ENCODE measurements at places on chromosomes 12 and 14.

- no peak overlapping the region for H3K27ac ChIP-seq
- no peak for DNase-seq
- H3K27me3 ChIP-seq, result peaks cover 4% of the 10 kb centered on the region
- peak overlapping the region; percentile 43 for H3K4me3 ChIP-seq
Measured at GRCh38 chr14:60515511-60516289, 6.8 kb downstream of the SIX6 start.

DNA sequence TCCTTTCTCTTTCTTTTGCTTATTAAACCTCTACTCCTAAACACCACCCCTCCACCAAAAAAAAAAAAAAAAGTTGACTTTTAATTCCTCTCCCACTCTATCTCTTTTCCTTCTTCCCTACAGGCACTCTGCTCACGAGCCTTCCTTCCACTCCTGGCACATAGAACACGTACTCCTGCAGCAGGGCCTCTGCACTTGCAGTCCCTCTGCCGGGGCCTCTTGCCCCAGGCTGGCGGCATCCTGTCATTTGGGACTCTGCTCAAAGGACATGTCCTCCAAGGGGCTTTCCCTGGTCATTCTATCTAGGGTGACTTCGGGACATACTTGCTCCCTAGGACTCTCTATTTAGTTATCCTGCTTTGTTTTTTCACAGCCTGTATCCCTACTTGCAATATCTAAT is 7.7 kb downstream of the FOS start:
- H3K4me1 ChIP-seq, result no peaks in the 10 kb centered on the region
- no peaks in the 10 kb centered on the region for H3K36me3 ChIP-seq
- H3K27me3 ChIP-seq, result no peaks in the 10 kb centered on the region

DNA sequence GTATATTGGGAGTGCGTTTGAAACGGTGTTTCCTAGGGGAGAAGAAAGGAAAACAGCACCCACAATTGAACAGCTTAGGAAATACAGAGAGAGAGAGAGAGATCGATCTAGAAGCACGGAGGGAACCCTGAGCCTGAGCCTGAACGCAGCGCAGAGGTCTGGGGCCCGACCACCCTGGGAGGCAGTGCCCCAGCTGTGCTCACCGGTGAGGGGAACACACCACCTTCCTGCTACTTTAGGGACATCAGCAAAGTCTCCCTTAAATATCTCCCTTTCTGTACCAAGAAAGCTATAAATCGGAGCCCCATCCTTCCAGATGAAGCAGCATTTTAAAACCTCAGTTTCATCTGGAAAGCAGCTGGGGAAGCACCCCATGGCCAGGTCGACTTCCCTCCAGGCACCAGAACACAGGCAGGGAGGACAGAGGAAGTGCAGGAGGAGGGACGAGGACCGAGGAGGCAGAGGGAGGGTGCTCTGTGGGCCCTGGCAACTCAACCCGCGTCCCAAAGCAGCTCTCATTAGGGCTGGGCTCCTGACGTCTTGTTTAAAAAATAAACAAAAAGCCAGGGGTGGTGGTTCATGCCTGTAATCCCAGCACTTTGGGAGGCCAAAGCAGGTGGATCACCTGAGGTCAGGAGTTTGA is 12.2 kb downstream of the RIMBP2 start:
- H3K36me3 ChIP-seq, result no peaks in the 10 kb centered on the region
- no peaks in the 10 kb centered on the region for H3K4me1 ChIP-seq
- no peak for DNase-seq
- H3K27me3 ChIP-seq, result peaks cover 3% of the 10 kb centered on the region

- no peaks in the 10 kb centered on the region for H3K36me3 ChIP-seq
- H3K4me3 ChIP-seq, result no peak overlapping the region
- no peak overlapping the region for H3K27ac ChIP-seq
- H3K27me3 ChIP-seq, result no peaks in the 10 kb centered on the region
Measured at GRCh38 chr12:4252601-4253000, 21.0 kb upstream of the CCND2 start.

- no peak overlapping the region for H3K27ac ChIP-seq
- H3K27me3 ChIP-seq, result no peaks in the 10 kb centered on the region
- no peaks in the 10 kb centered on the region for H3K4me1 ChIP-seq
- no peak overlapping the region for H3K4me3 ChIP-seq
- no peaks in the 10 kb centered on the region for H3K36me3 ChIP-seq
Measured at GRCh38 chr14:81471062-81471461, 62.6 kb downstream of the SEL1L start.

- no peaks in the 10 kb centered on the region for H3K4me1 ChIP-seq
- H3K4me3 ChIP-seq, result no peak overlapping the region
- no peak for DNase-seq
- H3K27ac ChIP-seq, result no peak overlapping the region
- H3K36me3 ChIP-seq, result no peaks in the 10 kb centered on the region
- H3K27me3 ChIP-seq, result no peaks in the 10 kb centered on the region
Measured at GRCh38 chr14:29054119-29054518, 287.5 kb downstream of the FOXG1 start.

DNA sequence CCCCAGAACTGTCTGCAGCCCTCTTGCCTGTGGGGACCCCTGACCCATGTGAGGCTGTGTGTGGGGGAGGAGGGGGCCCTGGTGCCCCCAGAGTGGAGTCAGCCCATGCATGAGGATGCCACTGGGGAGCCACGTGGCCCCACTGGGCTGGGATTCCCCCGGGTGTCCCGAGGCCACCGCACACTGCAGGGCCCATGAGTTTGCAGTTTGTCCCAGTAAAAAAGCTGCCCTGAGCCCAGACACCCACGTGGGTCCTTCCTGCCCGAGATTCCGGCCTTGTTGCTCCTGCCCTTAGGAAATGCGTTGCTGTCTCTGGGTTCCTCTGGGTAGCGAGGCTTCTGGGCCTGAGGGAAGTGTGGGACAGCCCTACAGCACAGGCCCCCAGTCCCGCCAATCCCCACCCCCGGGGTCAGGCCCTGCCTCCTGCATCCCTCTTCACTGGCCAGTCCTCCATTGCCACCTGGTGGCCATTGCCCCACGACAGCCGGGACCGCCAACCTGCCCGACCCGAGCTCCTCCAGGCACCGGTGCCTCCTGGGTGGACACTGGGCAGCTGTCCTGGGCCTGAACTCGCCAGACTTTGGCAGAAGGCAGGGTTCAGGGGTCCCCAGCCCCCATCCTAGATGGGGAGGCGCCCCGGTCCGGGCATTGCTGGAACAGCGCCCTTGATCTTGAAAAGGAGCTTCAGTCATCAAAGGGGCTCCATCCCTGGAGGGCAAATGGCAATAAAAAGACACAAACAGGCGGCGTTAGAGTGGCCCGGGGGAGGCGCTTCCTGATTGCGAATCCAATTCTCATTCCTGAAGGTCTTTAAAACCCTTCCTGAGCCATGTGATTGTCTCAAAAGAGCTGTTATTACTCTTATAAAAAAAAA is 15.6 kb upstream of the C14orf180 start:
- H3K36me3 ChIP-seq, result no peaks in the 10 kb centered on the region
- H3K27ac ChIP-seq, result no peak overlapping the region
- no peaks in the 10 kb centered on the region for H3K4me1 ChIP-seq
- peak overlapping the region; percentile 28 for H3K4me3 ChIP-seq

DNA sequence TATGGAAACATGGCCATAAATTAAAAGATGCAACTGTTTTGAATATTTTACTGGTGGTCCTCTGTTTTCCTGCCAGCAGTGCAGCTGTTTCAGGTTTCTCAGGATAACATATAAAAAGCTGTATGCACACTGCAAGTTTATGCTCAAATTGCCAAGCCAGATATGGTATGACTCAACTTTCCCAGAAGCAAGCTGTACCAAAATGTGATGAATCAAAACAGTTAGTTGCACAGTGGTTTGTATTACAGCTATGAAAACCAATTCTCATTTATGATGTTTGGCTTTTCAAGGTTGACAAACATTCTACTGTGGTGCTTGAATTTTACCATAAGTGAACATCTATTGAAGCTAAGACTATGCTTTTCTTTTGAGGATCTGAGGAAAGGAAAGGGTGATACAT is 15.5 kb downstream of the TRMT5 start:
- no peaks in the 10 kb centered on the region for H3K4me1 ChIP-seq
- no peaks in the 10 kb centered on the region for H3K36me3 ChIP-seq
- no peak for DNase-seq
- H3K27ac ChIP-seq, result no peak overlapping the region
- H3K4me3 ChIP-seq, result no peak overlapping the region

DNA sequence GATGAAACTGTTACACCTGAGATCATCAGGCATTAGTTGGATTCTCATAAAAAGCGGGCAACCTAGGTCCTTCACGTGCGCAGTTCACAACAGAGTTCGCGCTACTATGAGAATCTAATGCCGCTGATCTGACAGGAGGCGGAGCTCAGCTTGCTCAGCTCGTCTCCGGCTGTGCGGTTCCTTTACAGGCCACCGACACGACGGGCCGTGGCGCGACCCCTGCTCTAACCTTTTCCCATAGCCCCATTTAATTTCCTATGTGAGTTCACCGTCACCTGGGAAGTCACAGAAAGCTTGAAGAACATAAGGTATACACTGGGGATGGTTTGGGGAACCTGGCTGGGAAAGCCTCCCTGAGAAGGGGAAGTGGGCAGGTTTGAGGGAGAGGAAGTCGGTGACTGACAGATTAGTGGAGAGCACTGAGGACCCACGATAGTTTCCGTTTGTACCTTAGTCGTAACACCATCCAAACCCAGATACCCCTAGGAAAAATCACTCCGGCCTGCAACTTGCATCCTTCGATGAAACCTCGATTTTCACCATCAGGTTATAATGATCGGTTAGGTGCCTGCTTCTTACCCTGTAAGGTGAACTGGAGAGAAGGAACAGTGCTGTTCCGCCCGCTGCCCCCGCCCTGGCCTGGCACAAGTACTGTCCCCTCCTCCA is 2.8 kb upstream of the AAAS start:
- H3K4me3 ChIP-seq, result peak overlapping the region; percentile 60
- H3K36me3 ChIP-seq, result no peaks in the 10 kb centered on the region
- H3K4me1 ChIP-seq, result no peaks in the 10 kb centered on the region
- H3K27me3 ChIP-seq, result no peaks in the 10 kb centered on the region

DNA sequence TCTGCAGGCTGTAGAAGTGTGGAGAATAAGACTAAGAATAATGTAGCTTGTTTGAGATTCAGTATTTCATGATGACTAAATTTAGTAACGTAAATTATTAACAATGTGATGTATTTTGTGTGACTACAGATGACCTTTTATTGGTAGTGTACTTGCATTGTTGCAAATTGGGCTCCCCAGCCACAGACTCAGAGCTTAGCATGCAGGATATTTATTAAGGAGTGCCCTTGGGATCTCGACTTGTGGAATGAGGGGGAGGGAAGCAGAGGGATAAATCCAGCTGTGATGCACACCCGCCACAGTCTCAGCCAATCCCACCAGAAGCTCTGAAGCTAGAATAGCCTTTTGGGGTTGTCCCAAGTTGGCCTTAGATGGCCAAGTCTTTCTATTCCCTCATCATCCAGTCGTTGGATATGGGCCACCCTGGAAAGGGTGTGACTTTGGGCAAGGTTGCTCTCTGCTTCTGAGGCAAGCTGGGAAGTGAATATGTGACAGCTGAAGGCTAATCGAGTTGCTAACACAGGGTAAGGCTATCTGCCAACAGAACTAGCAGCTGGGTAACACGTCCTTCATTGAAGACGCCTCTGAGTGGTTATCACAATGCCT is 42.1 kb upstream of the USP44 start:
- no peak overlapping the region for H3K27ac ChIP-seq
- no peak overlapping the region for H3K4me3 ChIP-seq
- H3K36me3 ChIP-seq, result no peaks in the 10 kb centered on the region

DNA sequence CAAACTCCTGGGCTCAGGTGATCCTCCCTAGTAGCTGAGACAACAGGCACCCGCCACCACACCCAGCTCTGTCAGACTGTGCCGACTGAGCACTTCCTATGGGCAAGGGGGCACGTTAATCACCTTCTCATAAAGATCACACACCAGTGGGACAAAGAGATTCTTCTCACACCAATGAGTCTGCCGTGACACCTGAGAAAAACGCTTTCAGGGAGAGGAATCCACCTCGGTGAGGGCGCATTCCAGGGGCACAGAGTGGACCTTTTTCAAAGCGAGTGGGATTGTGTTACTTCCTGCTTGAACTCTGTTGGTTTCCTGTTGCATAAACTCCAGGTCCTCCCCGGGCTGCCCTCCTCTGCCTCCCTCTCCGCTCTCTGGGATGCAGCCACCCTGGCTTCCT is 17.5 kb upstream of the SCARB1 start:
- no peak overlapping the region for H3K27ac ChIP-seq
- H3K4me3 ChIP-seq, result no peak overlapping the region
- H3K36me3 ChIP-seq, result no peaks in the 10 kb centered on the region

- no peak overlapping the region for H3K4me3 ChIP-seq
- DNase-seq, result no peak
- H3K27me3 ChIP-seq, result no peaks in the 10 kb centered on the region
- no peaks in the 10 kb centered on the region for H3K36me3 ChIP-seq
Measured at GRCh38 chr14:54232735-54233134, 164.1 kb upstream of the CDKN3 start.

DNA sequence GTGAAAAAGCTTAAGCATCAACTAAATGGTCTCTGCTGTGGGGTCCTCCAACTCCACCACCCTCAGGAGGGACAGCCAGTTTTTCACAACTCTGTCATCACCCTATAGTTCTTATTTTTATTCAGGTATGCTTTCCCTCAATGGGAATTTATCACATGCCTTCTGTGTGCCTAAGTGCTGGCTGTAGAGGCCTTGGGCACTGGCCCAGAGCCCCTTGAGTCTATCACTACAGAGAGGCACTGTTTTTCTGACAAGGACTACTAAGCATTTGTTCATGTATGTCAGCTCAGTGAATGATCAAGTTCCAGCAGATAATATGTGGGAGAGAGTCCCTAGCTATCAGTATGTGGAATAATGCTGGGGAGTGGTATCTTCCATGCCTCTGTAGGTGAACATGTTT is 463.9 kb downstream of the NPAS3 start:
- no peaks in the 10 kb centered on the region for H3K36me3 ChIP-seq
- H3K4me1 ChIP-seq, result no peaks in the 10 kb centered on the region
- H3K4me3 ChIP-seq, result no peak overlapping the region
- DNase-seq, result no peak
- H3K27me3 ChIP-seq, result no peaks in the 10 kb centered on the region

DNA sequence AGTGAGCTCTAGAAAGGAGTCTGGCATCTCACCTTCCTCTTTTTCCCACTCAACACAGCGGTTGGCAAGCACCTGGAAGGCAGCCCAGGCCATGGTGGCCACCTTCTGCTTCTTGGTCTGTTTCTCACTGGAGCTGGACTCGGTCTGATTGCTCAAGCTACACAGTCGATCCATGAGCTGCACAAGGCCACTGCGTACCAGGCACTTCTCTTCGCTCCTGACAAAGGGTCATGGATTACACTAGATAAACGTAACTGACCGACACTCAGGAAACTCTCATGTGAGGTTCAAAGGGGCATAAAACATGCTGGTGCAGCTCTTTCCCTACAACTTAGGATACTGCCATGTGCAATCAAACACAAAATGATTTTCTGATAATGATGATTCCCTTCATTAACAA is 113.7 kb downstream of the TRAFD1 start:
- H3K27me3 ChIP-seq, result no peaks in the 10 kb centered on the region
- no peak for DNase-seq
- no peak overlapping the region for H3K4me3 ChIP-seq
- no peak overlapping the region for H3K27ac ChIP-seq
